Activated T-helper 1 cell treated with anti-CD3 and anti-CD28 coated beads, Interleukin-2, amount 50 U/mL, for 16 hours (primary cell): ENCODE measurements at places on chromosomes 2 and 18.

DNA sequence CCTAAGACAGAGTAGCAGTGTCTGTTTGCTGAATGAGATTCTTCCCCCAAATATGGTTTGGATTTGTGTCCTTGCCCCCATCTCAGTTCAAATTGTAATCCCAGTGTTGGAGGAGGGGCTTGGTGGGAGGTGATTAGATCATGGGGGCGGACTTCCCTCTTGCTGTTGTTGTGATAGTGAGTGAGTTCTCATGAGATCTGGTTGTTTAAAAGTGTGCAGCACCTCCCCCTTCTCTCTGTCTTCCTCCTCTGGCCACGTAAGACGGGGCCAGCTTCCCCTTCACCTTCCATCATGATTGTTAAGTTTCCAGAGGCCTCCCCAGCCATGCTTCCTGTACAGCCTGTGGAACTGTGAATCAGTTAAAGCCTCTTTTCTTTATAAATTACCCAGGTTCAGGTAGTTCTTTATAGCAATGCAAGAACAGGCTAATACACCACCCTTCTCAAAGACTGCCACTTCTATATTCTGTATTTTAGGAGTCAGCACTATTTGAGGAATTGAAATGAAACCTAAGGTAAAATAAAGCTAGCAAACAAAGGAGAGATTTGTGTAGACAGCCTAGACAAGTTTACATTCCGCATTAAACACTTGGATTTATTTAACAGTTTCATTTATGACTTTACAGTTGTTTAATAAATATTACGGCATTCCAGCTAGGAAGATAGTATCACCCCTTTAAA, 21.6 kb downstream of the FBXO36 start:
- no peak for DNase-seq

- DNase-seq, result no peak
These were observed 616 bp downstream of the RNPEPL1 start for GRCh38 chr2:240568678-240569522.

DNA sequence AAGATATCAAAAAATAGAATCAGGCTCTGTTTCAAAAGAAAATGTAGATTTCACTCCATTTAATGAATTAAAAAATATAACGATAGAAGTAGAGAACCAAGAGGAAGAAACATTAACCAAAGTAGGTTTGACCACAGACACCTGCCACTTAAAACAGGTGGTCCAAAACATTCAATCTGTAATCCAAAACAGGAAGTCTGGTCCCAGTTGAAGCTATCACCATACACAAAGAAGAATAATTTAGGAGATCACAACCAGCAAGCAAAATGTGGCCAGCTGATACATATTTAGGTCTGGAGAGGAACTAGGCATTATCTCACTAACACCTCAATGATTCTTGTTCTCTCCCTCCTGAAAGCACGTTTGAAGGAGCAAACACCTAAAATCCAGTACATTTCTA, 73.1 kb downstream of the FTCDNL1 start:
- no peak for DNase-seq

GRCh38 chr2:15169326-15170069, 391.6 kb downstream of the NBAS start:
- DNase-seq, result no peak

DNA sequence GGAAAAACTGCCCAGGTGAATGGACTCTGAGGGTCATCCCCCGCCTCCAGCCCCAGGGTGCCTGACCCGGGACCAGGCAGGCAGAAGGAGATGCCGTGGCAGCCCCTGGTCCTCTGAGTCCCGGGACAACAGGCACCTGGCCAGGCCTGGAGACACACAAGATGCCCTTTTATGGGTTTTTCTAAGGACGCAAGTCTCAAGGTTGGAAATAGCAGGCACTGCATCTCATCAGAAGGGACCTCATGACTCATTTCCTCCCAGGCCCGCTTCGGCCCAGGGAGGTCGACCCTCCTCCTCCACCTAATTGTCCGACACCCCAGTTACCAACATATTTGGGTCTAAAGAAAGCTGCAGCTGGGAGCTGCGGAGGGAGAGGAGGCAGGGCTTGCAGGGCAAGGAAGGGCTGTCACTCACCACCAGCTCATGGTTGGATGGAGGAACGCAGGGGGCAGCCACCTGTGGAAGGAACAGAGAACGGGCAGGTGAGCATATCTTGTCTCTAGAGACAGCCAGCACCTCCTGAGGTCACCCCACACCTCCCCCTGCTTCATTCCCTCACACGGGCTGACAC, 82.9 kb downstream of the TNS1 start:
- no peak for DNase-seq

DNA sequence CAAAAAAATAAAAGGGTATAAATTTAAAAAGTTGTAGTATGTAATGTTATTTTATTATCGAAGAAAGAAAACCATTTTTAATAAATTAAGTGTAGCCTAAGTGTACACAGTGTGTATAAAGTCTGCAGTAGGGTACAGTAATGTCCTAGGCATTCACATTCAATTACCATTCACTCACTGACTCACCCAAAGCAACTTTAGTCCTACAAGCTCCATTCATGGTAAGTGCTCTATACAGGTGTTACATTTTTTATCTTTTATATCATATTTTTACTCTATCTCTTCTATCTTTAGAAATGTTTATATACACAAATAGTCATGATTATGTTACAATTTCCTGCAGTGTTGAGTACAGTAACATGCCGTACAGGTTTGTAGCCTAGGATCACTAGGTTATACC, 59.5 kb downstream of the RABL2A start:
- no peak for DNase-seq

- no peak for DNase-seq
These were observed 457.2 kb upstream of the MEX3C start for GRCh38 chr18:51654488-51655326.

GRCh38 chr2:146317959-146318358, 1526.9 kb upstream of the ACVR2A start:
- DNase-seq, result no peak

DNA sequence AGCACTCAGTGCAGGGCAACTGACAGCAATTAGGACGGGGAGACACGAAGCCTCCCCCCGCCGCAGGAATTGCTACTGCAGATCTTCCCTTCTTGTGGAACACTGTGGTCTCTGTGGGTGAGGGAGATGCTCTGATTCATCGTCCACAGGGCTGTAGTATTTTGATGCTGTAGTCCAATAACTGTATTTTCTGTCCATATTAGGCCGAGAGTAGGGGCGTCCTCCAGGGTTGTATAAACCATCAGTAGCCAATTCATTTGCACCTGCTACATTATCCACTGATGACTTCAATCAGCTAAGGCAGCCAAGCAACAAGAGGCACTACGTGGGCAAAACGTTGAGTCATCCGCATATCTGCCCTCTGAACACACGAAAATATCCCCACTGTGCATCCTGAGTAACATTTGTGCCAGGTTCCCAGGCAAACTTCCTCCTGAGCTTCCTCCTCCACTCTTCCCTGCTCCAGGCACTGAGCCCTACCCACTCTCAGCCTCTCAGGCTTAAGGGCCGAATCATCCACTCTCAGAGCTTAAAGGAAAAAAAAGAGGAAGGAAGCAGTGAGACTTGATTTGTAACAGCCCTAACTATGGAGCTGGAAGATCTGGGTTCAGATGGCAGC, 62.1 kb downstream of the LBH start:
- DNase-seq, result no peak

GRCh38 chr2:118830118-118830517, 17.3 kb downstream of the EN1 start:
- DNase-seq, result no peak

GRCh38 chr2:236943068-236943467, 142.6 kb upstream of the COPS8 start:
- DNase-seq, result no peak
